ENCODE measurements at places on chromosomes 2 and 18. TPM values are rescaled to one million over a fixed set of nuclear protein-coding genes. Genes with fewer than 3 reads are reported as not detected.

DNA sequence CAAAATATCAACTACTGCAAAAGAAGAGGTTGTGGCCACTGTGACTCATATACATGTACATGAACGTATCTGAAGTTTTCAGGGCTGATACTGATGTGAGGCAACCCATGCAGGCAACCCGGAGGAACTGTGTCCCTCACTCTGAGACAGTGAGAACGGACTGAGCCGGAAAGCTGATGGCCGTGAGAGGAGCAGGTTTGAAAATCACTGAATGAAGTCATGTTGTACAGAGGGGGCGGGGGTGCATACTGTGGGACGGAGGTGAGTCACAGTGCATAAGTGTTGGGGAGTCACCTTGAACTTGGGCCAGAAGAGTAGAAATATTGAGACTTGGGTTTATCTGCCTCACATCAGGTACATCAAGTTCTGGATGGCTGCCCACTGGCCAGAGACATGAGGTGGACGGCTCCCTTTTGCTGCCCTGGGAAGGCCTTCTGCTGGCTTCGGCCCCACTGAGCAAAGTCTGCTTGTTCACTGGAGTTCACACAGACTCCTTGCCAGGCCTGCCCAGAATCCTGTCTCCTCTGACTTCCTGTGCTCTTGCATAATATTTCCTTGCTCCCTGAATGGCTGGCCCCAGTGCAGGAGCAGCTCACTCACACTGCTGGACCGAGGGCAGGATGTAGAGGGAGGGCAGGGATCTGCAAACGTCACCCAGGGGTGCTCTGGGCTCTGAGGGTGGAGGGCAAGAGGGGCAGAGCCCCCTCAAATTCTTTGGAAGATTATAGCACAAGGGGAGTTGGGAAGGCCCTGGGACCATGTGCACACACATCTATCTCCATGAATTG, 18.1 kb downstream of the EPAS1 start:
- H3K36me3 ChIP-seq: no peaks in the 10 kb centered on the region
- peaks cover 8% of the 10 kb centered on the region for H3K4me1 ChIP-seq
- peaks cover 19% of the 10 kb centered on the region for H3K27me3 ChIP-seq
- H3K4me3 ChIP-seq: no peak overlapping the region
- DNase-seq: no peak

DNA sequence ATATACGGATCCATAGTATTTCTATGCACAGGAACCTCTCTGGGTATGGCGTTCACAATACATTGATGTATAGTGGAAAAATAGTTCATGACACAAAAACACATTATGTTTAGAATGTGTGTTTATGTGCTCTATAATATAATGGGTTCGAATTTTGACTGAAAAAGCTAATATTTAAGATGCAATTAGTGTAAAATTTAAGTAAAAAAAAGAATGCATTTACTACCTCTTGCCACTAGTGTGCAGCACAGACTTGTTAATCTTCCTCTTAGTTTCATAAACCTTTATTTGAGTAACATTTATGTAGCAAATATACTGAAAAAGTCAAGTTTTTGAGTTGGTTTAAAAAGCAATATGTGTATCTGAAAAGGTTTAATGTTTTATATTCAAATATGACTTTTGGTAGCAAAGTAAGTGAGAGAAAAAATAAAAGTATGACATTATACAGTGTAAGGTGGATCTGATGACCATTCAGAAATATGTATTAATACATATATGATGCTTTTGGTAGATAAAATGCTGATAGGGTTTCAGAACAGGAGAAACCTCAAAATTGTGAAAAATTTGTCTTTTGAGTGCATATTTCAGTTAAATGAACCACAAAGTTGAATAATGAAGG, 49.4 kb downstream of the CCDC102B start:
- no peaks in the 10 kb centered on the region for H3K4me1 ChIP-seq
- DNase-seq: no peak
- no peak overlapping the region for H3K27ac ChIP-seq
- no peaks in the 10 kb centered on the region for H3K36me3 ChIP-seq

DNA sequence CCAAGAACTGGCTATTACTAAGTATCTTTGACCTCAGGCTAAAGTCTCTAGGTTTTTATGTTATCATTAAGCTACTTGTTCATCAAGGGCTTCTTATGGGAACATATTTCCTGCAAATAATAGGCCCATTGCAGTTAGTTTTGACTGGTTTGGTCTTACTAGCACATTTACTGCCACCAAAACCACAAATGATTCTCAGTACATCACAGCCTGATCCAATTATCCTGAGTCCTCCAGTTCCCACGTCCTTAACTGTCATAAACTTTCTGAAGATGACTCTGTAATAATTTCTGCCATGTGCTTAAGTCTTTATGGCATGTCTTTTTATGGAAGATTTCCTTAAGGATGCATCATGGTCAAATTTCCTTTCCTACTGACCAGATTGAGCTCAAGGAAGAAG, 123.3 kb upstream of the TANK start:
- H3K27ac ChIP-seq: no peak overlapping the region
- no peak for DNase-seq
- H3K27me3 ChIP-seq: peaks cover 5% of the 10 kb centered on the region
- no peaks in the 10 kb centered on the region for H3K36me3 ChIP-seq
- H3K4me1 ChIP-seq: no peaks in the 10 kb centered on the region

DNA sequence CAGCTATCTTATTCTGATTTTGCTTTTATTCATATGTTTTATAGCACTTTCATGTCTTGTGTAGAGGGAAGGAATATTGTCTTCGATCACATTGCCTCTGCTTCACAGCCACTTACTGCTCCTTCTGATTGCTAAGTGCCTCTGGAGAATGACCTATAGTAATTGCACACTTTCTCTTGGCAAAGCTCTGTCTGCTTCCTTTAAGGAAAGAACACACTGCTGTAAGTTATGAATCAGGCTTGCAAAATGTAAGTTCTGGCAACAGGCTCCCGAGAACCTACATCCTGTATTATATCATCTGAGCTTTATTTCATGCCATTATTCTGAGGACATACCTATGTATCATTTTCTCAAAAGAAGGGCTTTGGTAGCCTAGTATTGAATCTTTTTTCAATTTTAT, 170.7 kb downstream of the ZNF804A start:
- no peak overlapping the region for H3K4me3 ChIP-seq
- H3K36me3 ChIP-seq: no peaks in the 10 kb centered on the region
- no peak for DNase-seq
- H3K4me1 ChIP-seq: no peaks in the 10 kb centered on the region
- no peak overlapping the region for H3K27ac ChIP-seq

- H3K4me3 ChIP-seq: no peak overlapping the region
- H3K27ac ChIP-seq: no peak overlapping the region
- H3K36me3 ChIP-seq: no peaks in the 10 kb centered on the region
- H3K27me3 ChIP-seq: no peaks in the 10 kb centered on the region
- no peaks in the 10 kb centered on the region for H3K4me1 ChIP-seq
Observed at GRCh38 chr2:124081154-124081716, 56.1 kb downstream of the CNTNAP5 start.

DNA sequence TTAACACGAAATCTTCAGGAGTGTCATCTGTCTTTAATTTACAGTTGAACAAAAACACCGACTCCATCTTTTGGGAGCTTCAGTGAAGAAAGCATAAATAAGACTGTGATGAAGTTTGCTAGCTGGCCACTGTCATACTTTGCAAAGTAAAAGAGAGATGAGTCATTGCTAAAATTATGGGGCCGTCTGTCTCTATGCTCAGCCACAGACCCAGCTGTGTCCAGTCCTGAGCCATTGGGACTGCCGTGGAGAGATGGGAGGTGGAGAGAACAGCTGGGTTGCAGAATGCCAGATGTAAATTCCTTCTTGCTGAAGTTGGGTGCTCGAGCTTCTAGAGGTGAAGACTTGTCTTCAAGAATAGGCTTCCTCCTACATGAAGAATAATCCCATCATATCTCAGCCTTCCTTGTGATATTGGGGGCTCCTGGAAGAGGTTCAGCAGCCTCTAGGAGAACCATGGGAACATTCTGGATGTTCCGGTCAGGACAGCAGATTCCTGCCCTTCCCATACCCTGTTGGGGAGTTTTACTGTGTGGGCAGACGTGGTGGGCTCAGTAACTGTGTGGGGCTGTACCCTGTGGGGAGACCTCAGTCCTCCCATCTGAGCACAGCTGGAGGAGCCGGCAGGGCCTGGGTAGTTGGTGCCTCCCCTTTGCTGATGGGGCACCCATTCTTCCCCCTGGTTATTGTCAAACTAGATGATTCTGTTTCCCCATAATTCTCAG, 71.1 kb downstream of the LDLRAD4 start:
- H3K27ac ChIP-seq: no peak overlapping the region
- H3K4me3 ChIP-seq: no peak overlapping the region
- H3K36me3 ChIP-seq: no peaks in the 10 kb centered on the region
- DNase-seq: no peak

The PARD3B gene
- total RNA-seq: 0.77 TPM

- H3K4me1 ChIP-seq: no peaks in the 10 kb centered on the region
- no peaks in the 10 kb centered on the region for H3K36me3 ChIP-seq
- DNase-seq: no peak
- no peak overlapping the region for H3K4me3 ChIP-seq
Observed at GRCh38 chr2:238398577-238398976, 28.1 kb upstream of the ASB1 start.

DNA sequence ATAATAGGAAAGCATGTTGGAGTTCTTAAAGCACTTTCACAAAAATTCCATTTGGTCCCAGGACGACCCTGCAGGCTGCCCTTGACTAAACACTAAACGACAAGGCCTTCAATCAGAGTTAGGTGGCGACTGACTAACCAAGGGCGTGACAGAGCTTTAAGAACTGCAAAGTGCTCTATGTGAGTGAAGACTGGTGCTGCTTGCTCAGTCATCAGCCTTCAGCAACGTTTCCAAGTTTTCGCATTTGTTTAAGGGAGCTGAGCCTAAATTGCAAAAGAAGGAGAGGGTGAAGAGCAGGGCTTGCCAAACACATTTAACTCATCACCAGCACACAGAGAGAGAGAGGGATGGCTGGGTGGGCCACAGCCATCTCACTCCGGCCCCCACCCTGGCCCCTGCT, 204.7 kb upstream of the PID1 start:
- no peak overlapping the region for H3K4me3 ChIP-seq
- H3K4me1 ChIP-seq: no peaks in the 10 kb centered on the region
- H3K36me3 ChIP-seq: no peaks in the 10 kb centered on the region
- H3K27ac ChIP-seq: no peak overlapping the region

- no peaks in the 10 kb centered on the region for H3K27me3 ChIP-seq
- no peak overlapping the region for H3K4me3 ChIP-seq
- peaks cover 46% of the 10 kb centered on the region for H3K36me3 ChIP-seq
- H3K4me1 ChIP-seq: peaks cover 35% of the 10 kb centered on the region
Observed at GRCh38 chr2:135745545-135745944, 3.9 kb downstream of the UBXN4 start.

- H3K4me1 ChIP-seq: no peaks in the 10 kb centered on the region
- H3K27me3 ChIP-seq: no peaks in the 10 kb centered on the region
- no peak overlapping the region for H3K27ac ChIP-seq
- no peak for DNase-seq
- H3K4me3 ChIP-seq: no peak overlapping the region
- no peaks in the 10 kb centered on the region for H3K36me3 ChIP-seq
Observed at GRCh38 chr18:28581521-28582071, 404.7 kb upstream of the CDH2 start.

DNA sequence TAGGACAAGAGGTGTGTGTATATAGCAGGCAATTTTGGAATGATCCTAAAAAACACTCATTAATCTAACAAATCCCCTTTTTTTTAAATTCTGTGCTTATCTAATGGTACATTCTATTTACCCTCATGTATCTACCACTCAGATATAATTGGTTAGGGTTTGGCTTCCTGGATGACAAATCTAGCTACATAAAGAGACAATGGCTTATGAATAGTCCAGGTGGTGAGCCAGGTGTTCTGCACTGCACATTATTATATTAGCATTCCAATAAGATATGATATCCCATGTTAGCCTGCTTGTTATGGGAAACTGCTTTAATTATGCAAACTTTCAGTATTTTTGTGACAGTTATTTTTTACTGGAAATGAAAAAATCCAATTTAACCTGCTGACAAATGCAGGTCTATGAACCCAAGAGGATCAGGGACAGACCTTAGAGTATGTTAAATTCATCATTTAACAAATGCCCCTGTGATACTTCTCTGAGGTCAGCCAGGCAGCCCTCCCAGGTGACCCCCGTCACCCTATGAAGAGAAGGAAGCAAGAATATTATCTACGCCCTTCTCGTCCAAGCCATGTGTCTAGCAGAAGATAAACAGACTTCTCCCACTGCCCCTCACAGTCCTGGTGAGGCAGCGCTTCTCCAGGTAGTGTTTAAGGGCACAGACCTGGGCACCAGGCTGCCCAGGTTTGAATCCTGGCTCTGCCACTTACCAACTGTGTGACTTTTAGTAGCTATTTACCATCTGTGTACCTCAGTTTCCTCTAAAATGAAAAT, 83.0 kb downstream of the ADD2 start:
- no peak overlapping the region for H3K27ac ChIP-seq
- H3K4me1 ChIP-seq: no peaks in the 10 kb centered on the region
- H3K27me3 ChIP-seq: no peaks in the 10 kb centered on the region
- H3K36me3 ChIP-seq: no peaks in the 10 kb centered on the region
- no peak for DNase-seq

DNA sequence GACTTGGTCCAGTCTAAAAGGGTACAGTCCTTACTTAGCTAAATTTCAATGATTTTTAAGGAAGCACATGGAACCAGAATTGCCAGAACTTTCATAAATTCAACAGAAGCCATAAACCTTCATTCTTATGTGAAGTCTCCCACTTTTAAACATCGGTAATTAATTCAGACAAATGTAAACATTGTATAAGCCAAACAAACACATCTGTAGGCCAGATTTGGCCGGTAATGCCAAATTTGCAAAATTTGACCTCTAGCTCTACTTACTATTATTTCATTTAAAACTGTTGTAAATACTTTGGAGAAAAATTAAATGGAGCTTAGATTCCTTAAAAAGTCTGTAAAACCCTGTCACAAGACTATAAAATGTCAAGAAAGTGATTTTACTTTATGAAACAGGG, 83.2 kb upstream of the GALNT5 start:
- no peak overlapping the region for H3K4me3 ChIP-seq
- H3K27ac ChIP-seq: no peak overlapping the region
- DNase-seq: no peak
- no peaks in the 10 kb centered on the region for H3K36me3 ChIP-seq
- H3K27me3 ChIP-seq: peaks cover 20% of the 10 kb centered on the region
- no peaks in the 10 kb centered on the region for H3K4me1 ChIP-seq

The RBM43 gene
- 6.9 TPM for total RNA-seq

The MPP4 gene
- not detected for total RNA-seq

The FOXD4L1 gene
- 0.25 TPM for total RNA-seq

DNA sequence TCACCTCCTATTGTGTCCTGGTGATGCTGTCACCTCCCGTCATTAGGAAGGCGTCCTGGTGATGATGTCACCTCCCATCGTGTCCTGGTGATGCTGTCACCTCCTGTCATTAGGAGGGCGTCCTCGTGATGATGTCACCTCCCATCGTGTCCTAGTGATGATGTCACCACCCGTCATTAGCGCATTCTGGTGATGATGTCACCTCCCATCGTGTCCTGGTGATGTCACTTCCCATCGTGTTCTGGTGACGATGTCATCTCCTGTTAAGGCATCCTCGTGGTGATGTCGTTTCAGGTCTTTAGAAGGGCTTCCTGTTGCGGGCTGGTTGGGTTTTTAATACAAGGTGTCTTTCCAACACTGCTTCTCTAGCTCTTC, 40.7 kb downstream of the CTDP1 start:
- H3K27me3 ChIP-seq: no peaks in the 10 kb centered on the region
- H3K36me3 ChIP-seq: peaks cover 71% of the 10 kb centered on the region
- H3K4me1 ChIP-seq: peaks cover 9% of the 10 kb centered on the region
- DNase-seq: peak; percentile 26
- H3K4me3 ChIP-seq: no peak overlapping the region
- peak overlapping the region; percentile 25 for H3K27ac ChIP-seq

Data from activated CD4-positive, alpha-beta T cell treated with anti-CD3 and anti-CD28 coated beads, Interleukin-2, amount 10 ng/mL, durations not matched to agents 7 days and 5 days (primary cell).